SK-MEL-5 (cell line): ENCODE measurements at places on chromosomes 3 and 15. TPM values are rescaled to one million over a fixed set of nuclear protein-coding genes. Genes with fewer than 3 reads are reported as not detected.

Gene SV2B
- total RNA-seq = 0.11 and 0.18 TPM in 2 replicates

Gene CERS3
- total RNA-seq = not detected in 2 replicates

Gene ALDH1A2
- 0.18 TPM in 1 of 2 replicates, not detected in the other for total RNA-seq

Gene TMEM40
- total RNA-seq = not detected in 2 replicates

Gene SLC28A2
- not detected in 2 replicates for total RNA-seq

Gene SNX4
- total RNA-seq = 53.4 and 56.8 TPM in 2 replicates

DNA sequence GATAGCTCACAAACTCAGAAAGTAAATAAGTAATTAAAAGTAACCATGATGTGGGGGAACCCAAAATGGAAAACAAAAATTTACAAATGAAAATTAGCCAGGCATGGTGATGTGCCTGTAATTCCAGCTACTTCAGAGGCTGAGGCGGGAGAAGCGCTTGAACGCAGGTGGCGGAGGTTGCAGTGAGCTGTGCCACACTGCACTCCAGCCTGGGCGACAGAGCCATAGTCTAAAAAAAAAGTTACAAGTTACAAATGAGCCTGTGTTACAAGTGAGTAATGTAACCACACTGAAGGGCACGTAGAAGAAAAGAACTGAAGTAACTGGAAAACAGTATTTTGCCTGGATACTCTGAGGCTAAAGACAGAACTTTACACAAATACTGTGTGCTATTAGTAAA is 11.3 kb downstream of the EXOSC7 start:
- no peak for DNase-seq

GRCh38 chr15:52133510-52134220 is 21.1 kb upstream of the BCL2L10 start:
- no peak for DNase-seq

DNA sequence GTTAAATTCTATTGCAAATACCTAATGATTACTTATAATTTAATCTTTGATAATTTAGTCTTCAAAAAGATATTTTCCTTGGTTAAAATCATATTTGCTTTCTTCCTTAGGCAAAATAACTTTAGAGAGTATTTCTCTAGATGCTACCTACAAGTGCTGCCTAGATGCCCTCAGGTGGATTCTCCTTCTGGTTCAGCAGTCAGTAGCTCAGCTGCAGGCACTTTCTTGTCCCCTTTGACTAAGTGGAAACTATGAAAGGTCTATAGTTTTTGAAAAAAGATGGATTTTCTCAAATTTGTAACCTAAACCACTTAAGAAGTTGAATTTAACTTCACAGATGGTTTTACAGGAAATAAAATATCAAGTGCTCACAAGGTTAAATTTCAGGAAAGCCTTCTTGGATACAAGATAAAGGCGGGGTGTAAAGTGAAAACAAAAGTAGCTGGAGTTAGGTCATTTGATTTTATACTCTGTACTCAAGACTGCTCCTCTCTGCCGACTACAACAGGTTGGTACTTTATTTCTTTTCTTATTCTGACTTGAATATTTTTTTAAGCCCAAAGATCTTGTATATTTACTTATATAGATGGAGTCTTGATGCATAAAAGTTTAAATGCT is at the start of gene ACKR4:
Gene ACKR4 (plus strand): TSS at position 455 of the 618 bp plus-strand sequence. CDS start 3,128 bp downstream, outside the sequence.
- DNase-seq = no peak

DNA sequence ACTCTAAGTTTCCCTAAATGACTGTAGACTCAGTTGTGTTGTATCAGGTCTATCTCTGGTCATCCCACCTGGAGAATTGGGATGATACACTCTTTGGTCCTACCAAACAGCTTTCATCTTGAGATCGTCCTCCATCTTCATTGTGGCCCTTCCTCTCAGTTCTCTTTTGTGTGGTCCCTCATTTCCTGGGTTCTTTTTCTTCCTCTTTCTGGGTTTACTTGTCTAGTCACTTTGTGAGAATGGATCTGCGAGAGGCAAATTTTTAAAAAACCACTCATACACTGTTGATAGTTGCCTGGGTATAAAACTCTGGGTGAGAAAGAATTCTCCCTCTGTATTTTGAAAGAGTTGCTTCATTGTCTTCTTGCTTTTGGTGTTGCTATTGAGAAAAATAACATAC is 6.0 kb upstream of the AMOTL2 start:
- no peak for DNase-seq

DNA sequence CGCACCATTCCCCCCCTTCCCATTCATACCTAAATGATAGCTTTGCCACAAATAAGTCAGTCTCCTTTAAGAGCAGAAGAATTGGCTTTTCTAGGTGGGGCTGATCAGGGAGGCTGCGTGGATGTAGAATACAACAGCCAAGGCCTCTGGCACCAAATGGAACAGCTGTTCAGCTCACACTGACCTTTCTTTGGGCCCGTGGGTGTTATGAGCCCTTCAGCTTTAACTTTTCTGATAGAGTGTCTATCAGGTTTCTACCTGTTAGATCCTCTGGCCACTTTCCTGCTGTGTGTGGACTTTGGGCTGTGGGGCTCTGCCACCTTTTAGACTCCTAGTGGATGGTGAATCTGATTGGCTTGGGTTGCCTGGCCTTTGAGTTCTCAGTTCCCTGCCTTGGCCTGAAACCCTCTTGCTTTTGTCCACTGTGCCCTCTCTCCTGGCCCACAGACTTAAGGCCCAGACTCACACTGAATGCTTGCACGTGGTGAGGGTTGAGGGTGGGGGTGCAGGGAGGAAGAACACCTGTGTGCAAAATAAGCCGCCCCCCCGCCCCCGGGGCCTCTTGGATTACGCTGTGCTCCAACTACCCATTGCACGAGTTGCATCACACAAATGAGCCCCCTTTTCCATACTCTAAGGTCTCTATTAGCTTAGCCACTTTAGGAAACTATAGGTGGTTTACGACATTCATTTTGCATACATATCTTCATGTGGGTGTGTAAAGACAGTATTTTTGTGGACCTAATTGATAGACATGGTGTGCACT is 1.3 kb upstream of the RFX7 start:
- DNase-seq = no peak

DNA sequence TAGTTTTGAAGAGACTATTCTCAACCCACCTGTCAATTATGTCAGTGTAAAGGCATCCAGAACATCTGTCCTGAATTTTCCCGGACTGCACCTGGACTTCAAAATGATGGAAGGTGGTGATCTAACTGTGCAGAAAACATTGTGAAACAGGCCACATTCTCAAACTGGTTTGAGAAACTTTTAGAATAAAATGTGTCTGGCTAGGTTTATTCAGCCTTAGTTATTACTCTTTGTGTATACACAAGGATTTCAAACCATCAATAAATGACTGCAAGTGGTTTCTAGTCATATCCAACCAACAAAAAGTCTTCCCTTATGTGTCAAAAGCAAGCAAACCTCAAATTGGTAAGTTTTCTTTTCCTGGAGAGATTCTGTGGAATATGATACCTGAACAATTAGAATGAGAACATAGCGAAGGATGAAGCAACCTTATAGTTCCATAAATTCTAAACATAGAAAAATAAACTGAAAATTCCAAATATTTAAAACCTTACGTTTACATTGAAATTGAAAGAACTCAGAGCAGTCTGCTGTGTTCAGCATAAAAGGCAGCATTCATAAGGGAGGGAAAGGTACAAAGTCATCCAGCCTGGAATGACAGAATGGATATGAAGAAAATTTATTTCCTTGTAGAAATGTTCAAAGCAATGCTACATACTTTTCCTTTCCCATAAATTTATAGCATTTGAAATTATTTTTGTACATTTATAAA is 306.6 kb upstream of the TGFBR2 start:
- no peak for DNase-seq

DNA sequence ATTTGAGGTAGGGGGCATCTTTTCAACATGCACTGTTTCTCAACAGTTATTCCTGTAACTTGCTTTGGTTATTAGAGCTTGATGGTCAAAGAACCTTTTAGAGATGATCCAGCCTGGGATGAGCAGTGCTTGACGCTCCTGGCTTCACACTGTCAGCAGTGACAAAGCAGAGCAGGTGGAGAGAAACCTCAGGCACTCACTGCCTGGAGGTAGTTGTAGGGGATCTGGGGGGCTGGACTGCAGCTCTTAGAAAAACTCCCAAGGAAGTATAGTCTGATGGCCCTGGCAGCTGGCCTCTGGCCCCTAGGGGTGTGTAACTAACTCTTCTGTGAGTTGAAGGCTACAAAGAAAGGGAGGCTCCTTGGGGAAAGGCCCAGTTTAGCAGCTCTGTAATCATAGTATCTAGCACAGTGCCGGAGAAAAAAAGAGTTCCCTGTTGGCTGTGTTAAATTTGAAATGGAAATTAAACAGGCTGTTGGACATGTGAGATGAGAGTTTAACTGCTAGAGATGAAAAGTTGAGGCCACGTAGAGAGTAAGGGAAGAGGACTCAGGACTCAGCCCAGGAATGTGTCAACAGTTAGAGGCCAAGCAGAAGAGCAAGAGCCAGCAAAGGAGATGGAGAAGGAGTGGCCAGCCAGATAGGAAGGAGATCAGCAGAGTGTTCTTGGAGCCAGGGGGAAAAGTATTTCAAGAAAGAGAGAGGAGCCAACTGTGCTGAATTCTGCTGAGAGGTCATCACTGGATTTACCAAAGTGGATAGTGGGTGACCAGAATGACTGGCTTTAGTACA is 14.2 kb downstream of the OXNAD1 start:
- no peak for DNase-seq

DNA sequence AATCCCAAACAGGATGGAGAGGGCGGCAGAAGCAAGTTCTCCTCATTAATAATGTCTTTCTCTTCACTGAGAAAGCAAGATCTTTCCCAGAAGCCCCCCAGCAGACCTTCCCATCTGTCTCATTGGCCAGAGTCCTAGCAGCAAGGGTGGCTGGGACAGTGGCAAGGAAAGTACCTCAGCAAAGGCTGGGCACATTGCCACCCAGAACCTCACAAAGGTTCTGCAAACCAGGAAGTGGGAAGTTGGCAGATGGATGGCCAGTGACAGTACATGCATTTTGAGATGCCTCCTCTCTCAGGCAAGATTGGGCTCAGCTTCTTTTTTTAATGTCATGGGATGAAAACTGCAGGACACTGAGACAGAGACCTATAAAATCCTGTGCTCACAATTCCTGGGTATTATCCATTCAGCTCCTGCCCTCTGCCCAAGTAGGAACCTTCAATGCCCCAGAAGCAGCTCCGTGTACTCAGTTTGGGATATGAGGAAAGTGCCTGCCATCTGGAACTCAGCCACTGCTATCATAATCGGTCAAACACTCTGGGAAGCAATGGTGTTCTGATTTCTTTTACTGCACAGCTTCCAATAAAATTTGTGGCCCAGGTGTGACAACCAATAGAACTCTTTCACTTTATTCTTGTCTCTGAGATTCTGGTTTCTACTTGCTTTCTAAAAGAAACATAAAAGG is 25.5 kb downstream of the DPH3 start:
- no peak for DNase-seq

- DNase-seq = no peak
Measured at GRCh38 chr3:72632129-72632528, 216.1 kb downstream of the SHQ1 start.

DNA sequence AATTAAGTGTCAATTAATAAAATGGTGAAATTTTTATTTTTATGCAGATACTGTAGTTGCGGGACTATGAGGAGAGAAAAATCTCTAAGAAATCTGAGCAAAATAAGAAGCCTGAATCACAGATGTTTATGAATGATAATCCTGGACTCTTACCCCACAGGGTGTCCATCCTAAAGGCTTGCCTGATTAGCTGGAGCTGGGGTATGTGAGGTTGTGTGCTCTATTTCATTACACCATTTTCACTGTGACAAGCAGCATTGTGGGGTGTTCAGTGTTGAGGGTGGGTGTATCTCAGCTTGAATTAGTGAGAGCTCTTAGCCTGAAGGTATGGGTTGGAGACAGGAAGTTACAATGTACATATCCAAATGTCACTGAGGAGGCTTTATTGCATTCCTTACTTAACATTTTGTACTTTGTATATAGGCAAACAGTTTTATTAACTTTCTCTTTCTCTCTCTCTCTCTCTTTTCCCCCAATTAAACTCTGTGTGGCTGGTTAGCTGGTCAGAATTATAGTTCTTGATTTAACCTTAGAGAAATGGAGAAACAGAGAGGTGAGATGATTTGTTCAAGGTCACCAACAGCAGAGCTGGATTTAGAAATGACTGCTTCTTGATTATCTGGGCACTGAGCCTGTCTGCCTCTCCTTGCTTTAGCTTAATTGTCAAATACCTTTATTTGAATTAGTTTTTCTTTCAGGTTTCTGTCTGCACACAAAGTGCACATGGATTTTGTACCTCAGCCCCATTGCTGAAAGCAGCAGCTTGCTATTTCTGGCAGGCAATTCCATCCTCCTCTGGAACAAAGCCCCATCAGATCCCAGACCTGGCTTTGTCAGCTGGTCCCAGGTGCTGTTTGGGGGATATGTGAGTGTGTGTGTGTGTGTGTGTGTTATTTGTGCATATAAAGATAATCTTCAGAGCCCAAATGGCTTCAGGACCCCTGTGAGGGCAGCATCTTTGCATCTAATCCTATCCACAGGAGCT is 35.8 kb downstream of the GJD2 start:
- no peak for DNase-seq

DNA sequence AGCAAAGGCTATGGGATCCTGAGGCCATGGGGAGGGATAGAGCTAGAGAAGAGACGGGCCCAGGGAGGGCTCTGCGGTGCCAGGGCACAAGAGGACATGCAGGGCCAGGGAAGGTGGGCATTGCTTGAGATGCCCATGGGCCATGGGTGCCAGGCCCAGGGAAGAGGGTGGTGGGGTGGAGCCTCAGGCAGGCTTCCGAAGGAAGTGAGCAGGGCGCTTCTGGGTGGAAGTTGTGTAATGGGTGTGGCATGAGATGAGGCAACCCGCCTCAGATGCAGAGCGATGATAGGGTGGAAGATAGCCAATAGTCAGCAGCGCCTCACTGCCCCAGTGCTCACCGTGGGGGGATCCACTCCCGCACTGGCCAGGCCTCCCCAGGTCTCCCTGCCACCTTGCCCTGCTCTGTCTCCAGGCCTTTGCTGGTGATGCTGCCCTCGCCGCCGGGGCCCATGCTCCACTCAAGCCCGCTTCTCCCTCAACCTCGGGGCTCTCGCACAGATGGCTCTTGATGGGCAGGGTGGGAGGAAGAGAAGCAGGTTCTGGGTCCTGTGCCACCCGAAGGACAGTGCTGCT is 51.4 kb downstream of the DNAJB8 start:
- no peak for DNase-seq

DNA sequence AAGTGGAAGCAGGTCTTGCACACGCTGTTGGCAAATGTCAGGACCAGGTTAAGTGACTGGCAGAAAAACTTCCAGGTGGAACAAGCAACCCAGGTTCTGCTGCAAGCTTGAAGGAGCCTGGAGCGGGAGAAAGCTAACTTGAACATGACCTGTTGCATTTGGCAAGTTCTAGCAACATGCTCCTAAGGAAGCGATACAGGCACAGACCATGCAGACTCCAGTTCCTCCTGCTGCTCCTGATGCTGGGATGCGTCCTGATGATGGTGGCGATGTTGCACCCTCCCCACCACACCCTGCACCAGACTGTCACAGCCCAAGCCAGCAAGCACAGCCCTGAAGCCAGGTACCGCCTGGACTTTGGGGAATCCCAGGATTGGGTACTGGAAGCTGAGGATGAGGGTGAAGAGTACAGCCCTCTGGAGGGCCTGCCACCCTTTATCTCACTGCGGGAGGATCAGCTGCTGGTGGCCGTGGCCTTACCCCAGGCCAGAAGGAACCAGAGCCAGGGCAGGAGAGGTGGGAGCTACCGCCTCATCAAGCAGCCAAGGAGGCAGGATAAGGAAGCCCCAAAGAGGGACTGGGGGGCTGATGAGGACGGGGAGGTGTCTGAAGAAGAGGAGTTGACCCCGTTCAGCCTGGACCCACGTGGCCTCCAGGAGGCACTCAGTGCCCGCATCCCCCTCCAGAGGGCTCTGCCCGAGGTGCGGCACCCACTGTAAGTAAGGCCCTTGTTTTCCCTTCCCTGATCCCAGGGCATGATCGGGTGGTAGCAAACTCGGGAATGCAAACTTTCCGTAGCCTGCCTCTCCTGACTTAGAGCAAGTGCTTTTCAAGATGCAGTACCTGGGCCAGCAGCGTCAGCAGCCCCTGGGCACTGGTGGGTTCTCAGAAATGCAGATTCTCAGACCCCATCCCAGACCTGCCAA is 759 bp downstream of the GALNT15 start:
- DNase-seq = no peak
